Activated T-cell treated with anti-CD3 and anti-CD28 coated beads, Interleukin-2, amount 50 U/mL, for 4 hours (primary cell): ENCODE measurements at places on chromosomes 1 and 21.

DNA sequence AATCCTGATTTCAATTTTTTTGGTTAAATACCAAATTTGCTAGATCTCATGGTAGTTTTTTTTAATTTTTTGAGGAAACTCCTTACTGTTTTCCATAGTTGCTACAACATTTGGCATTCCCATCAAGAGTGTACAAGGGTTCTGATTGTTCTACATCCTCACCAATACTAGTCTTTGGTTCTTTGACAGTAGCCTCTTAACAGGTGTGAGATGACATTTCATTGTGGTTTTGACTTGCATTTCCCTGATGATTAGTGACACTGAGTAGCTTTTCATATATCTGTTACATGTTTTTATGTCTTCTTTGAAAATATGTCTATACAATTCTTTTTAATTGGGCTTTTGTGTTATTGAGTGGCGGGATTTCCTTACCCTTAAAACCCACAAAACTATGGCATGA lies 20.9 kb upstream of the RGS13 start:
- DNase-seq, result no peak

DNA sequence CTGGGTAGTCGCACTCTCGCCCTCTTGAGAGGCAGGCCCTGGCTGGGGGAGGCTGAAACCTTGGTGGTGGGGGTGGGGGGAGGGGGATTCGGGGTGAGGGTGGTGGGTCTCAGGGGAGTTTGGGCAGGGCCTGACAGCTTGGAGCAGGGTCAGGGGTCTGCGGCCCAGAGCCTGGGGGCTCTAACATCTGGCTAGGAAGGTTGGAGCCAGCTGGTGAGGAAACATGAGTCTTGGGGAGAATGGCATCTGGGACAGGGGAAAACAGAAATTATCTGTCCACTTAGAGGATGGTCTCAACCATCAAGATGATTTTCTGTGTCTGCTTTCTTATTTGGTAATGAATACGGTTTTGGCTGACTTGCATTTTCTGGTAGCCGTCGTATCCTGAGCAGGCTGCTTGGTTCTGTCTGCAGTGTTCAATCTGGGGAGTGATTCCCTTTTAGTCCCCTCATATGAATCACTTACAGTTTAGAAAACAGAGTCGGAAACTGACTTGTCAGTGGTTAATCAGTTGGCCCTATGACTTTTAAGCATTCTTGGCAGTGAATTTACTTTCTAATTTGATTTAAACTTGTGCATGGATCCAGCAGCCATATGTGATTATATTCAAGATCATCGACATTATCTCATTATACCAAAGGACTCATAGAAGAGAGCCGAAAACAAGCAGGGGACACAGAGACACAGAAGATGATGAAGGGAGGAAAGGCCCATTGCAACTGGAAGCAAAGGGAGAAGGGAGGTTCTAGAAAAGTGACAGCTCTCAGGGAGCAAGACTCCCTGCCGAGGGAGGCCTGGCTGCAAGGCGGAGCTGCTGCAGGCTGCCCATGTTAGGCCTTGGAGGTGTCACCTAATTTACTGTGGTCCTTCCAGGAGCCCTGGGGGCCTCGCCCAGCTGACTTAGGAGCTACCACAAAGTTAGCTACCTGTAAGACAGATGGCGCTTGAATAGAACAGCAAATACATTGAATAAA lies 237.6 kb downstream of the SDCCAG8 start:
- no peak for DNase-seq

DNA sequence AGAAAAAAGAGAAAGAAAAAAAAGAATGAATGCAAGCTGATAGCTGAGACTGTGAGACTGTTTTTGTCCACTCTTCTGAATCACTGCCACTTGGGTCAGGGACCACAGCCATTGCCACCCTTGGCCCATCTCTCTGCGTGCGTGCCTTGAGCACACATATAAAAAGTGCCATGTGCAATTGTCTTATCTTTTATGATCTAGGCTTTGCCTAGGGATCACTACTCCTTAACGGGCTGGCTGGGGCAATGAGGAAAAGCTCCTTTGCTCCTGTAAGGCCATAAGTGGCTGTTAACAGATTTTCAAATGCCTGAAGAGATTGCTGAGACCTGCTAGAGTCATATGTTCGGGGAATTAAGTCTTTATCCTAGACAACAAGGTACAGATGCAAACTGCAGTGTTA lies 8.2 kb downstream of the SPATA46 start:
- DNase-seq, result no peak

DNA sequence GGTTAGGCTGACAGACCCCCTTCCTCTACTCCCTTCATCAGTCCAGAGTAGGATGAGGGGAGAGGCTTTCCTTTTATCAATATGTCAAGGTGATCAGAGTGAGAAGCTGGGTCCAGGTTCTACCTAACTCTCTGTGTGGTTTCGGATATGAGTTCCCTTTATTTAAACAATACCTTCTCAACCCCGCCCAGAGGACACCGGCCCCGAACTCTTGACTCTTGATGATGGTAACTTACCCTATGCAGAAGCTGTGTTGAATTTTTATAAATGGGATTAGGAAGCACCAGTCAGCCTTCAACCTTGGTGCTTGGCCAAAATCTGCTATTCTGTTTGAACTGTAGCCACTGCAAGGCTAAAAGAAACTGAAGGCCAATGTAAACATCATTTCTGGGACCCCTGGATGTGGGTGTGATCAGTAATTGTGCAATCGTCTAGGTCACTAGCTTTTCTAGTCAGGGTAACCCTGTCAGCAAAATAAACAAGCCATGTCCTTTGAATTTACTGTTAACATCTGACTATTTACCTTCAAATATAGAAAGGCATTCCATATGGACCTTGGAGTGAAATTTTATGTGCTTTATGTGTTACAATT lies 398.3 kb downstream of the SEC16B start:
- no peak for DNase-seq

- DNase-seq, result no peak
These were observed 418.6 kb upstream of the PROX1 start for GRCh38 chr1:213568929-213569815.

DNA sequence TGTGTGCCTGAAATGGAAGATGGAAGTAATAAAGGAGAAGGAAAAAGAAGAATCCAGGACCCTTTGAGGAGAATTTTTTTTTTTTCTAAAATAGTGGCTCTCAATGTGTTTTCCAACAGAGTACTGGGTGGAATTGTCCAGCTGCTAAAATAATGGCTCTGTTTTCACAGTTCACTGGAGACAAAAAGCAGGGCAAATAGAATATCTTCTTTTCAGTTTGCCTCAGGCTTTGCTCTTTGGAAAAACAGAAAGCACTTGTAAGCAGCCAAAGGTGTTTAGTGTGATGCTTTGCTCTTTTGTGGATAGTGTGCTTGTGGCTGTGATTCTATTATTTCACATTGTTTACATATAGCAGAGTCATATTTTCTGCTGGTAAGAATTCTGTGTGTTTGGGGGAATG lies 77.4 kb upstream of the MROH9 start:
- no peak for DNase-seq

- no peak for DNase-seq
These were observed 375.9 kb downstream of the DSCAM start for GRCh38 chr21:40471103-40471502.

DNA sequence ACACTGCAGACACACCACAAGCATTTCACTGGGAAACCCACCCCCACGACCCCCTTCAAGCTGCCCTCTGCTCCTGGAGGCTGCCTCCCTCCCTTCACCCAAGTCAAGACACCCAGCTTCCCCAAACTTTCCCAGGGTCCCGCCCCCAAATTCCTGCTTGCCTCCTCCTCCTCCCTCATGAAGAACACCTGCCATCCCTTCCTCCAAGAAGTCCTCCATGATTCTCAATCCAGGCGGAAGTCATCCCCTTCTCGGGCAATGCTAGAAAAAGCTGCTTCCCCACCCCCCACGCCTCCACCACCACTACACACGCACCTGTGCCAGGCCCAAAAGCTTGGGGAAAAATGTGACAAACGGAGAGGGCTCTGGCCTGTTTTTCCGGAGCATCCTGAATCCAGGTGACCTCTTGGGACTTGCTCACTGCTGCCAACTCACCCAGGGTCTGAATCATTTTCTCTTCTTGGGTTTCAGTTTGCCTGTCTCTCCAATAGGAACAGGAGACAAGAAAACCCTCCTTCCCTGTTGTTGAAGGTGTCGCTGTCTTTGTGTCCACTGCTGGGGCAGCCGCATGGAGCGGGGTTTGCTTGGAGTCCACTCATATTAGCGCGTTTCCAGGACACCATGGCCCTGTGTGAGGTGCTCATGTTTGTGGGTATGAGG lies 101.0 kb upstream of the CASZ1 start:
- DNase-seq, result no peak

GRCh38 chr1:31800674-31800967 lies 15.2 kb downstream of the SPOCD1 start:
- DNase-seq, result no peak

GRCh38 chr1:185439727-185440415 lies 122.8 kb upstream of the IVNS1ABP start:
- peak; percentile 24 for DNase-seq

DNA sequence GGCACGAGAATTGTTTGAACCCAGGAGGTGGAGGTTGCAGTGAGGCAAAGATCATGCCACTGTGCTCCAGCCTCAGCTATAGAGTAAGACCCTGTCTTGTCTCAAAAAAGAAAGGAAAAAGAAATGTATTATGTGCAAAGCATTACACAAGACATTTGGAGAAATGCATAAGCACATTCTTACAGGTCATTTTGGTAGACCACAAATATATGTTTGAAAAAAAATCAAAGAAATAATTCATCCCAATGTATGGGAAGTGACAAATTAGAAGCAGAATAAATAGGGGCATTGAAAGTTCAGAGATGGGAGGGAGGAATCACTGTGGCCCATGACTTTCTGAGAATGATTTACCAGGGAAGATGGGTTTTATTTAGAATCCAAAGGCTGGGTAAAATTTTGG lies 283.5 kb upstream of the ADAMTS5 start:
- DNase-seq, result no peak
